ENCODE measurements at places on chromosomes 1 and 21.

DNA sequence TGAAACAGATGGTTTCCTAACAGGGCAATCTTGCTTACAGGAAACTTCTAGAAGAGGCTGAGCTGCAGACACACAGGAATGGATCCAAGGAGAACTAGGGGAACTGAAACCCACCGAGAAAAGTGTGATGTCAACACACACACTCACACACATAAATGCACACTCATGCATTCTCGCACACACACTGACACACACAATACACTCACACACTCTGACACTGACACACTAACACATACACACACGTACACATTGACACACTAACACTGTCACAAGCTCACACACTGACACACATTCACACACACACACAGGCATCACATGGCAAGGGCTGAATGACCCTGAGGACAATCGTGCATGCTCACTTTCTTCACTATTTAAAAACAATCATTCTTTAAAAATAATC, 142.7 kb downstream of the NPHP4 start:
- no peak for DNase-seq

- DNase-seq: no peak
These were observed 81.9 kb downstream of the ATP1A1 start for GRCh38 chr1:116454940-116455339.

- no peak for DNase-seq
These were observed 872 bp upstream of the PINK1 start for GRCh38 chr1:20632386-20632785.

GRCh38 chr1:17687145-17687544, 68.0 kb upstream of the ACTL8 start:
- no peak for DNase-seq

DNA sequence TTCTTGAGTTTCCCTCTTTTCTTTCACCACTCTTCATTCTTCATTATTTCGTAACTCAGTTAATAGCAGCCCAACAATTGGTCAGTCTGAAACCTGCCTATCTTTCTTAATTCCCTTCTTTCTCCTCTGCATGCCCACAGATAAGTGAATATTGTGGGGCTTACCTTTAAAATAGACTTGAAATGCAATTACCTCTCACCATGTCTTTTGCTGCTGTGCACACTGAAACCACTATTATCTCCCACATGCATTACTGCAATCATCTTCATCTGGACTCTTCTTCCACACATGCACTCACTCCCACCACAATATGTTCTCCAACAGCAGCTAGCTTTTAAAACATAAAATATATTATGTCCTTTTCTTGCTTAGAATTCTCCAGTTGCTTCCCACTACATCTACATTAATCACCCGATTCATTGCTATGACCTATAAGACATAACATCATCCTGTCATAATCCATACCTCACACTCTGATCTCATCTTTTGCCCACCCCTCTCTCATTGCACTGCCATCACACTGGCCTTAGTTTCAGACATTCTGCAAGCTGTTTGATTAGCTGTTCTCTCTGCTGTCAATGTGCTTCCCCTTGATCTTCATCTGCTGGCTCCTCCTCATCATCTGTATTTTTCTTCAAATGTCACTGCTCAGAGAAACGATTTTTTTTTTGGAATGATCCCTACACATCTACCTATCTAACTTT, 304.8 kb downstream of the PTPRC start:
- no peak for DNase-seq

DNA sequence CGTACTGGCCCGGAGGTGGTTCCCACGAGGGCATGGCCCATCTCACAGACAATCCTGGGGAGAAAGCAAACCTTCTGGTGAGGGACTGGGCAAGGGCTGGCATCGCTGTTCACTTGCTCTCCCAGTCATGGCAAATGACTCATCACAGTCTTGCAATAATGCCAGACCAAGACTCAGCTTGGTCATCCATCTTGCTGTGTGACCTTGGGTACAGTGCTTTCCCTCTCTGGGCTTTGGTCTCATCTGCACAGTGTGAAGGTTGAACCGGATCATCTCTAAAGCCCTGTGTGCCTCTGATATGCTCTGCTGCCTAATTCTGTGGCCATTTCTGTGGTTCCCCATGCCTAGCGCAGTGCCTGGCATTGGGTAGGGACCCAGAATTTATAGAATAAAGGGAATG, 143.6 kb upstream of the CD34 start:
- DNase-seq: no peak

GRCh38 chr1:17540255-17541001, 930 bp downstream of the ARHGEF10L start:
- DNase-seq: no peak

DNA sequence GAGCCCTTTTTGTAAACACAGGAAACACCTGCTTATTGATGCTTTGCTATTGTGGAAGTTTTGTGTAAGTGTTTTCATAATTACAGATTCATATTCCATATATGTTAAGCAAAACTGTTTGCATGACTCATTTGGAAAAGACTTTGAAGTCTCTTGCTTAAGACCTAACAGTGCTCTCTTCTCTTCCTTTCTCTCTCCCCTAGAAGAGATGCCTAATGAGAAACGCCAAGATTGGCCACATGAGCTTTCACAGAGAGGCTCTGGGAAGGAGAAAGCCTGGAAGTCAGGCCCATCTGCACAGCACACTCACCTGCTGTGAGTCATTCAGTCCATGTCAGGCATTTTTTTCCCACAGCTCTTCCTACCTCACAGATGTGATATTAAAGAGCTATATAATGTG, 101.6 kb upstream of the PALMD start:
- DNase-seq: no peak

DNA sequence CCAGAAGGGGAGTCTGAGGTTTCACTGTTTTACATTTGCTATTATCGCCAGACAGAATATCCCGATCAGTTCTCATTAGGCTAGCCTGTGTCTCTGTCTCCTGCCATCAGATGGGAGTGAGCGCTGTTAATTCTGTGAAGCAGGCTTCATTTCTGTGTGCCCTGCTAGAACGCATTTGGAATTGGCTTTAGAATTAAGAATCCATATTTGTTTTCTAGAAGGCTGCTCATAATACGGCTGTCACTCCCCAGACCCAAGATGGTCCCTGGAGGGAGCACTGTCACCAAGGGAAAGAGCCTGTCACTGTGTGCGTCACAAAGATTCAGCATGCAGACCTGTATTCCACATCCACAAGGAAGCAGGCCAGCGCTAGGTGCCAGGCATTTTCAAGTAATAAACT, 49.2 kb downstream of the CASQ2 start:
- DNase-seq: no peak

- no peak for DNase-seq
These were observed 165.8 kb downstream of the LYPLAL1 start for GRCh38 chr1:219339466-219339865.

All from stimulated activated CD8-positive, alpha-beta memory T cell treated with anti-CD3 and anti-CD28 coated beads, Interleukin-2, amount 100 ng/mL, for 48 hours (primary cell).